ENCODE measurements at places on chromosomes 5 and 9.

DNA sequence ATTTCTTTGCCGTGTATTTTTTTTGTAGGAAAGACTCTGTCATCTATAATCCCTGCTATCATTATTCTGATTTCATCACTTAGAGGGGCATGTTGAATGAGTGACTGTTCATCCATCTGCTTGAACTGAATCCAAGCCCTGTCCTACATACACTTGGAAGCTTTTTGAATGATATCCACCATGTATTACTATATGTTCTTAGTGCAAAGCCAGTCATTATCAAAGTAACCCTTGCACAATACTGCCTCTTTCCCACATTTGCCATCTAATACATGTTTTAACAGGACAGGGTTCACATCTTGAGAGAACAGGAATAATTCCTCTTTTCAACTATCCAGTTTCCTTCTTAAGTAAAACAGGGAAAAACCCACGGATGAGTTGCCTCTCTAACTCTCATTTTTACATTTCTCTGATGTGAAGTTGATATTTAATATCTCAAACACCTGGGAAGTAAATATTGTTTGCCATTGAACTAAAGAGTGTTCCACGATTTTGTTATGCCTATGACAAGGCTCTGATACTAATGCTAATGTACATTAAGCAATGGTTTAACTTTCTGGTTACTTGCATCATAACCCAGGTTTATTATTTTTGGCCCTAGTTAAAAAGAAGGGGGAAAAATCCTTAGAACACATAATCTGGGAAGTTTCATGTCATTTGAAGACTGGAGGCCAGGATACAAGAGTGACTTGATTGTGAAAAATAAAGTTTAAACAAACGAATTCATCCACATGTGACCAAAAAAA lies 103.7 kb upstream of the TARS1 start:
- no peak for DNase-seq

- DNase-seq: no peak
Observed at GRCh38 chr9:37010976-37011375, 23.1 kb downstream of the PAX5 start.

DNA sequence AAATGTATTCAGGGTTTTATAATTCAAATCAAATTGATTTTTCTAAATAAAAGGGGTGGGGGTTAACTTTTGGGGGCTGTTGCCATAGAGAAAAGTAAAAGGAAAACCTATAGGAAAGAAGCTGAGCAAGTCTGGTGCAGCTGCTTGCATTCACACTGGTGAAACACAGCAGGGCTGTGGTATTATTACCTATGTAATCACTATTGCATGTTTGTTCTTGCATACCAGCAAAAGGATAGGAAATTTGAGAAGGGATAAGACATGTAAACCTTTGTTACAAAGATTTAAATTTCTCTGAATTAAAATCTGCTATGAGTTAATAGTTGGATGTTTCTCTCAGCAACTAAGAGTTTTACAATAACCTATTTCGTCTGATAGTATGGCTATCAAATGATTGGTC lies 346.7 kb downstream of the EFNA5 start:
- DNase-seq: no peak

GRCh38 chr5:33068786-33069185 lies 357.7 kb downstream of the NPR3 start:
- no peak for DNase-seq

GRCh38 chr9:13351778-13352386 lies 72.4 kb upstream of the MPDZ start:
- DNase-seq: no peak

DNA sequence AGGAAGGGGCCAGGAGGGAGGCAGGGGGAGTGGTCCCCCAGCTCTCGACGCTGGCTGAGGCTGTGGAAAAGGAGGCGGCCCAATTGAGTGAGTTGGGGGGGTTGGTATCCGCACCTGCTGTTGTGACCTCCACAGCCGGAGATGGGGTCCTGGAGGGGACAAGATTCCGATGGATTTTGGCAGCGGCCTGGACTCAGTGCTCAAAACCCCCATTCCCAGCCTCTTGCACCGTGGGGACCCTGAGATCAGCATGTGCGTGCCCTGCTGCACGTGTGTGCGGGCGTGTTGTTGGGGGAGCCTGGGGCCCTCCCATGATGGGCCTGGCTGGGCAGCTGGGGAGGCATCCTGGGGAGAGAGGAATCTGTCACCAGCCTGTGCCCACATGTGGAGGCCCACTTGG lies 15.0 kb downstream of the CNTFR start:
- no peak for DNase-seq

GRCh38 chr5:173736923-173737412 lies 120.5 kb upstream of the BOD1 start:
- DNase-seq: no peak
